ENCODE measurements at places on chromosomes 6 and 20.

DNA sequence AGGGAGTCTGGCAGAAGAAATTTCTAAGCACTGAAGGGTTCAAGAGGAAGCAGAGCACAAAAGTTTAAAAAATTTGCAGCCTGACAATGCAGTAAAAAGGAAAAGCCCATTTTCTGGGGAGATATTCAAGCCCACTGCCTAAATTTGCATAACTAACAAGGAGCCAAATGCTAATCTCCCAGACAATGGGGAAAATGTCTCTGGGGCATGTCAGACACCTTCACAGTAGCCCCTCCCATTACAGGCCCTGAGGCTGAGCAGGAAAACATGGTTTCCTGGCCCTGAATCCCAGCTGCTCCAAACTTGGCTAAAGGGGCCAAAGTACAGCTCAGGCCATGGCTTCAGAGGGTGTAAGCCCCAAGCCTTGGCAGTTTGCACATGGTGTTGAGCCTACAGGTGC, 908.5 kb upstream of the MANEA start:
- no peaks in the 10 kb centered on the region for H3K36me3 ChIP-seq
- H3K4me1 ChIP-seq: no peaks in the 10 kb centered on the region
- no peak overlapping the region for H3K27ac ChIP-seq
- no peak for DNase-seq

- peak overlapping the region; percentile 61 for H3K27ac ChIP-seq
- peaks cover 12% of the 10 kb centered on the region for H3K4me1 ChIP-seq
- H3K4me3 ChIP-seq: peak overlapping the region; percentile 41
- no peaks in the 10 kb centered on the region for H3K36me3 ChIP-seq
- no peaks in the 10 kb centered on the region for H3K27me3 ChIP-seq
These were observed 42.5 kb upstream of the CD83 start for GRCh38 chr6:14075095-14075503.

DNA sequence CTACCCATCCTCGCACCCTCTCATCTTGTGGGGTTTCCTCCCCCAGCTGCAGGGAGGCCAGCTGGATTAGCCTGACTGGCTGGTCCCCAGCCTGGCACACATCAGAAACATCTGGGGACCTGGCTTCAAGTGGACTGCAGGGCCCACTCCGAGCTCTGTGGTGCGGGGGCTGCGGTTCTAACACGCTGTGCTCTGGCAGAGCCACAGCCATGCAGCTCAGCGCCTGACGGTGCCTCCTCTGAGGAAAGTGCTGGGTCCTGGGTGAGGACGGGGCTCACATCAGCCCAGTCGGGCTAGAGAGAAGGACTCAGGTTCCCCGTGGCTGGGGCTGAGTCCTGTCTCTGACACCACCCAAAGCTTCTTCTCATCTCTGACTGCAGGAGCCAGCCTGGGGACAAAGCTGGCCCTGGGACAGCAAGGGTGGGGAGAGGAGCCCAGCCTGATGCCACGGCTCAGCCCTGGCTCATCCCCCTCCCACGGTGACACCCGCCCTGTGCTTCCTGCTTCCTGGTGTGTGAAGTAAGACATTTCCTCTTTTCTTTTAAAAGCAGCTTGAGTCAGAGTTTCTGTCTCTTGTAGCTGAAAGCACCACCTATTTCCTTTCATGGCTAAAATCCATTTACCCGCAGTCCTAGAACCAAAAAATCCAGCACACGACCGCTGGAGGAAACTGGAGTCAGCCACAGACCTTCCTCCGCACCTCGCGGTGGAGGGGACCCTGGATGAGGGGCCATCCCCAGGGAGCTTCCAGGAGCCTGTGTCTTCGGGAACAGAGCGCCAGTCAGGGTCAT, 127.4 kb upstream of the AFDN start:
- H3K4me1 ChIP-seq: peaks cover 10% of the 10 kb centered on the region
- H3K36me3 ChIP-seq: no peaks in the 10 kb centered on the region
- no peak overlapping the region for H3K27ac ChIP-seq

- H3K27me3 ChIP-seq: no peaks in the 10 kb centered on the region
- H3K4me3 ChIP-seq: no peak overlapping the region
- H3K27ac ChIP-seq: no peak overlapping the region
- H3K36me3 ChIP-seq: no peaks in the 10 kb centered on the region
- H3K4me1 ChIP-seq: no peaks in the 10 kb centered on the region
- DNase-seq: no peak
These were observed 6.8 kb downstream of the JAG1 start for GRCh38 chr20:10667077-10667401.

DNA sequence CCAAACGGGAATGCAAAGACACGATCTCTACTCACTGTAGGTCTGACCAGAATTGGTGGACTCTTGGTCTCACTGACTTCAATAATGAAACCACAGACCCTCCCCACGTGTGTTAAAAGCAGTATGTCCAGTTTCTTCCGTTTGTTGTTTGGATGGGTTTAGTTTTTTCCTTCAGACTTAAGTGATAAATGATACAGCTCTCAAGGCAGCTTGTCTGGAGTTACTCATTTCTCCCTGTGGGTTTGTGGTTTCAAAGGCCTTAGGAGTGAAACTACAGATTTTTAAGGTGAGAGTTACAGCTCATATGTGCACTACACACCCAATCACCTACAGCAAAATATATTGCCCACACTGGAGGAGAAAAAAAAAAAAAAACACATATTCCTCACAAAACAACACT, 86.7 kb upstream of the STMND1 start:
- H3K4me1 ChIP-seq: no peaks in the 10 kb centered on the region
- H3K27me3 ChIP-seq: no peaks in the 10 kb centered on the region
- no peak overlapping the region for H3K4me3 ChIP-seq
- no peak overlapping the region for H3K27ac ChIP-seq
- no peak for DNase-seq
- no peaks in the 10 kb centered on the region for H3K36me3 ChIP-seq

DNA sequence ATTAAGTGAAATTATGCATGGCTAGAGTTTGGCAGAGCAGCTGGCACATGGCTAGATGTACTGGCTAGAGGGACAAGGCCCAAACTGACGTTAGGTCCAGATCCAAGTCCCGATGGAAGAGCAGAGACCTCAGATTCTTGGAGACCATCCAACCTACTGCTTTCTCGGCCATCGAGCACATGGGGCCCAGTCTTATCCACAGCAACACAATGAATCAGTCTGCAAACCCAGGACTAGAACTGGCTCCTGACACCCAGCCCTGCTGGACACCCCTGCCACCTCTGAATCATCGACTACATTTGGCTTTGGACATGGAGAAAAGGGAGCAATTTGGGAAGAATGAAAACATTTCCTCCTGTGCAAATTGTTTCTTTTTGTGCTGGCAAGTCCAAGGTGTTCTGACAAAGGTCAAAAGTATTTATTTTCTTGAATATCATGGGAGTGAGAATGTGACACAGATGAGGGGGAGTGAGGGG, 23.9 kb upstream of the YWHAB start:
- H3K36me3 ChIP-seq: no peaks in the 10 kb centered on the region
- peaks cover 3% of the 10 kb centered on the region for H3K27me3 ChIP-seq
- peaks cover 9% of the 10 kb centered on the region for H3K4me1 ChIP-seq
- no peak overlapping the region for H3K4me3 ChIP-seq

DNA sequence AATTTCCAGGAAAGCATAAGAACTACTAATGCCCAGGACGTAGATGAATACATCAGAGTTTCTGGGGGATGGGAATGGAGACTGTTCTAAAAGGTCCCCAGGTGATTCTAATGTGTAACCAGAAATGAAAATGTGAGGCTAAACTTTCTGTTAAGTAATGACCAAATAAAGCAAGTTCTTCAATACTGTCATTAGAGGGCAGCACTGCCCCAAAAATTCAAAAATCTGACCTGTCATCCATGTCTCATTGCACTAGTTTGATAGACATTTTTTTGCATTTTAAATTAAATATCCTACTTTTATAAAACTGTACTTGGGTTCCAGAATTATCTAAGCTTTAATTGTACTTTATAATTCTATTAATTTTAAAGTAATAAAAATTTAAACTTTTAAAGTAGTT, 94.9 kb downstream of the RFX6 start:
- H3K27me3 ChIP-seq: no peaks in the 10 kb centered on the region
- DNase-seq: peak; percentile 44
- H3K27ac ChIP-seq: no peak overlapping the region
- no peaks in the 10 kb centered on the region for H3K36me3 ChIP-seq
- no peak overlapping the region for H3K4me3 ChIP-seq

DNA sequence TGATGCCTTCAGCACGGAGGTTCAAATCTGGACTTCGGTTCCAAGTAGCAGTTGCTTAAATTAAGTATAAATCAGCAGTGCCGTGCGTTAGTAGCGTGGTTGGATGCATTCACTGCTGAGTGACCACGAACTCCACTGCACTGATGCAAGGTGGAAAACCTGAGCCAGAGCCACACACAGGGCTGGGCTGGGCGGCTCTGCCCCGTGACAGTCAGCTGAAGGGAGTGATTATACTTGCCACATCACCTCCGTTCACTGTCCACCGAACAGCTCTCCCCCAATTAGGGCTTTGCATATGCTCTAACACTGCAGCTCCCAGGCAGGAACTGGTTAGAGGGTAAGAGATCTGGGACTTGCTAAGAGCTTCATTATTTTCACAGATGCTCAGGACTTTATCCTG, 22.2 kb downstream of the PPP1R3G start:
- 0 out of 2 replicates have a peak, but pooled peaks cover 4% of the 10 kb centered on the region for H3K4me1 ChIP-seq
- DNase-seq: no peak
- no peak overlapping the region for H3K27ac ChIP-seq
- peaks cover 5% of the 10 kb centered on the region for H3K36me3 ChIP-seq

DNA sequence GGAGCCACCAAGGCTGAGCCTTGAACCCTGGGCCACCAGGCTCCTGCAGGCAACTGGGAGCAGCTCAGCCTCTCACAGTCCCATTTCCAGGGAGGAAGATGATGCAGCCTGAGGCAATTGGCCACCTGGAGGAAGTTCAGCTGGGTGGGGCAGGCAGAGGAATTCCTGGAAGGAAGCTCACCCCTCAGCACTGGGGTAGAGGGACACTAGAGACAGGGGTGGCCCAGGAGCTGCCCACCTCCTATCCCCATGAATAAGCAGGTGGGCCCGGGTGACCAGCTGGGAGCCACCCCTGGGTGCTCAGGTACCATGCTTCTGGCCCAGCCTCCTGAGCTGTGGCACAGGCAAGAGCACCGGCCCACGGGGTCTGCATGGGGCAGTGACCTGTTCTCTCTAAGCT, 3.6 kb upstream of the HSPA12B start:
- H3K36me3 ChIP-seq: no peaks in the 10 kb centered on the region
- no peaks in the 10 kb centered on the region for H3K4me1 ChIP-seq
- peaks cover 23% of the 10 kb centered on the region for H3K27me3 ChIP-seq
- H3K4me3 ChIP-seq: no peak overlapping the region
- H3K27ac ChIP-seq: no peak overlapping the region

- H3K4me3 ChIP-seq: no peak overlapping the region
- no peaks in the 10 kb centered on the region for H3K4me1 ChIP-seq
- DNase-seq: no peak
- H3K27ac ChIP-seq: no peak overlapping the region
- no peaks in the 10 kb centered on the region for H3K36me3 ChIP-seq
- no peaks in the 10 kb centered on the region for H3K27me3 ChIP-seq
These were observed 179.6 kb downstream of the AKAP7 start for GRCh38 chr6:131314838-131315237.

GRCh38 chr6:157746897-157747296, 76.1 kb upstream of the SNX9 start:
- no peak for DNase-seq
- no peak overlapping the region for H3K27ac ChIP-seq
- H3K27me3 ChIP-seq: no peaks in the 10 kb centered on the region
- no peak overlapping the region for H3K4me3 ChIP-seq
- H3K36me3 ChIP-seq: no peaks in the 10 kb centered on the region

All from DND-41 (cell line).